ENCODE measurements at places on chromosomes 3 and 15.

DNA sequence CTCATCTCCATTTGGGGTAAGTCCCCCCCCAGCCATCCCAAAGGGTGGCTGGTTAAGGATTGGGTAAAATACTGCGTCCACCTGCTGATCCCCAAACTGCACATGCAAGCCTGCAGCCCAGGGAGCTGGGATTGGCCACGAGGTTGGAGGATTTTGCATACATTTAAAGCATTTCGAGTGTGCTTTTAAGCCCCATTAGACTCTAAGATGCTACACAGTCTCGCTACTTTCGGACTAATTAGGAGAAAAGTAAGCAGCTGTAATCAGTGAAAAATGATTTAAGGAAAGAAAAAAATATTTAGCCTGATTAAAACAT, 23.9 kb downstream of the SLC6A6 start:
- no peak for DNase-seq

GRCh38 chr15:77030928-77031375, 36.0 kb downstream of the PSTPIP1 start:
- no peak for DNase-seq

DNA sequence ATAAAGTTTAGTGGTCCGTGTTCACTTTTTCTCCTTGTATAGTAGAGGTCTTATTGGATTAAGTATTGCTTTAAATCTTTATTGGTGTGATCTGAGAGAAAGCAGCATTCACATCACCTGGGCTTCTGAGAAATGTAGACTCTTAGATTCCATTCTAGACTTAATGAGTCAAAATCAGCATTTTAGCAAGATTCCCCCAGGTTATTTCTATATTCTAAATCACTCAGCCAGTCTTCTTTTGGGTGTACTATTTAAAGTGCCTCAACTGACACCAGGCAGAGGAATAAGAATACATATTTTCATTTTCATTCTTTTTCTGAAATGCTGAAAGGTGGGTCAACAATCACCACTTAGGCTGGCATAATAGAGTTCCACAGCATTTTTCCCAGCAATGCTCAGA, 481.7 kb downstream of the TUSC7 start:
- no peak for DNase-seq

- no peak for DNase-seq
Observed at GRCh38 chr3:11304175-11304574, 32.0 kb downstream of the ATG7 start.
